ENCODE measurements at places on chromosomes 7 and 10. TPM values are rescaled to one million over a fixed set of nuclear protein-coding genes. Genes with fewer than 3 reads are reported as not detected.

Gene ANKRD30A
- not detected for total RNA-seq

Gene SOSTDC1
- 2.3 TPM for total RNA-seq

Gene UROS
- 49.0 TPM for total RNA-seq

DNA sequence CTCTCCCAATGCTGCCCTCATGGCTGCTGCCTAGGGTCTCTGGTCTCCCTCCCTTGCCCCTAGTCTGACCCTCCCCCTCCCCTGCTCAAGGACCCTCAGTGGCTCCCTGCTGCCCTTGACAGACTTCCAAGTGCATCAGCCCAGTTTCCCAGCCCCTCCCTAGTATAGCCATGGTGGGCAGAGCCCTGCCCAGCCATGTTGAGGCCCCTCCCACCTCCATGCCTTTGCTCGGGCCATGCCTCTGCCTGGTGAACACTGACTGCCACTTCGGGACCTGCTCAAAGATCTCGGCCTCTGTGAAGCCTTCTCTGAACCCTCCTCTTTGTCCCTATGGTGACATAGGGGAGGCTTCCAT lies 73.2 kb downstream of the MYL10 start:
- DNase-seq, result no peak

GRCh38 chr10:34092891-34093290 lies 722.2 kb downstream of the PARD3 start:
- DNase-seq, result no peak

DNA sequence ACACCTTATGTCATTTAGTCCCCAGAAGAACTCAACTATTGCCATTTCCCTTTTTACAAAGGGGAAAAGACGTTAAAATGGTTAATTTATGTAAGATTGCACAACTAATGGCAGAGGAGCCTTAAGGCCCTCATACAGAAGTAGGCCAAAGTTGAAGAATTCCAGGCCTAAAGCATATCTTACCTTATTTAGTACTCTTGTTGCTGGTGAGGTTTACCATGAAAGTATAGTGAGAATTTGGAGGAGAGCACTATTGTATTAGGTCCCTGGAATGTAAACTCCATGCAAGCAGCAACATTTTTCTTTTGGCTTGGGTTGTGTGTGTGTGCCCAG lies 731 bp upstream of the CRPPA start:
- no peak for DNase-seq

- DNase-seq, result no peak
Measured at GRCh38 chr10:15829495-15829894, 30.8 kb downstream of the MINDY3 start.

- no peak for DNase-seq
Measured at GRCh38 chr10:129344103-129344502, 122.9 kb upstream of the MGMT start.

GRCh38 chr7:106486331-106486730 lies 174.6 kb downstream of the CCDC71L start:
- no peak for DNase-seq

DNA sequence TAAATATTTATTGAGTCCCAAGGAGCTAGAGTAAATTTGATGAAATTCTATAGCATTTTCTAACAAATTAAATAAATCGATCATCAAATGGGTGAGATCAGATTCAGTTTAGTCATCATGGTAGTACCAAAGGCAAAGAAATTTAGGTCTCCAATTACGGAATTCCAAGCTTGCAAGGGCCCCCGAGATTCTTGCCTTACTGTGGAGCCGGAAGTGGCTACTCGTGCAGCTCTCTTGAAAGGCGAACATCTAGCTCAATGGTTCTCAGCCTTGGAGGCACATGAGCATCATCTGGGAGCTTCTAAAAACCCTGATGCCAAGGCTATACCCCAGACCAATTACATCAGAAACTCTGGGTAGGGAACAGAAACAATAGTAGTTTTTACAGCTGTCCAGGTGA lies 117.9 kb upstream of the PRR15 start:
- no peak for DNase-seq

Data from prostate gland (tissue), 2 donors.